Activated naive CD4-positive, alpha-beta T cell treated with anti-CD3 and anti-CD28 coated beads, Interleukin-2, amount 10 ng/mL, durations not matched to agents 7 days and 5 days (primary cell): ENCODE measurements at places on chromosomes 2 and 18.

DNA sequence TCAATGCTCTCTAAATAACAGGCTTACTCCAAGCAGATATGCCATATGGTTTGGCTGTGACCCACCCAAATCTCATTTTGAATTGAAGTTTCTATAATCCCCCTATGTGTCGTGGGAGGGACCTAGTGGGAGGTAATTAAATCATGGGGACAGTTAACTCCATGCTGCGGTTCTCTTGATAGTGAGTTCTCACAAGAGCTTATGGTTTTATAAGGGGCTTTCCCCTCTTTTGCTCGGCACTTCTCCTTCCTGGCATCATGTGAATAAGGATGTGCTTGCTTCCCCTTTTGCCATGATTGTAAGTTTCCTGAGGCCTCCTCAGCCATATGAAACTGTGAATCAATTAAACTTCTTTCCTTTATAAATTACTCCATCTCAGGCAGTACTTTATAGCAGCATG is 302.7 kb upstream of the ZC3H15 start:
- H3K4me1 ChIP-seq = no peaks in the 10 kb centered on the region
- H3K4me3 ChIP-seq = no peak overlapping the region
- no peaks in the 10 kb centered on the region for H3K36me3 ChIP-seq
- no peaks in the 10 kb centered on the region for H3K27me3 ChIP-seq
- no peak for DNase-seq

- peaks cover 19% of the 10 kb centered on the region for H3K27me3 ChIP-seq
- no peak overlapping the region for H3K27ac ChIP-seq
- peaks cover 3% of the 10 kb centered on the region for H3K4me1 ChIP-seq
- H3K4me3 ChIP-seq = no peak overlapping the region
These were observed 58.8 kb downstream of the PRKRA start for GRCh38 chr2:178392215-178392614.

GRCh38 chr2:2830576-2830975 is 499.5 kb upstream of the MYT1L start:
- H3K36me3 ChIP-seq = no peaks in the 10 kb centered on the region
- DNase-seq = no peak
- H3K4me1 ChIP-seq = no peaks in the 10 kb centered on the region
- no peak overlapping the region for H3K27ac ChIP-seq
- no peak overlapping the region for H3K4me3 ChIP-seq

GRCh38 chr18:68085251-68085650 is 568.7 kb upstream of the DSEL start:
- H3K36me3 ChIP-seq = no peaks in the 10 kb centered on the region
- no peak for DNase-seq
- H3K4me3 ChIP-seq = no peak overlapping the region
- no peaks in the 10 kb centered on the region for H3K27me3 ChIP-seq

DNA sequence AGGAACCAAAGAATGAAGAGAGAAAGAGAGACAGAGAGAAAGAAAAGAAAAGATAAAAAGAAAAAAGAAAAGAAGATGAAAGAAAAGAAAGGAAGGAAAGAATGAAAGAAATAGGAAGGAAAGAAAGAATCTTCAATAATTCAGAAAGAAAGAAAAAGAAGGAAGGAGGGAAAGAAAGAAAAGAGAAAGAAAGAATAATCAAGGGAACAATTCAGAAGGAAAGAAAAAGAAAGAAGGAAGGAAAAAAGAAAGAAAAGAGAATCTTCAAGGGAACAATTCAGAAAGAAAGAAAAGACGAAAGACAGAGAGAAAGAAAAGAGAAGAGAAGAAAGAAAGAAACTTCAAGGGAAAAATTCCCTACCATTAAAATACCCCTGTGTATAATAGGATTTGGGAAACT is 5.6 kb upstream of the KCTD1 start:
- H3K27ac ChIP-seq = no peak overlapping the region
- peaks cover 57% of the 10 kb centered on the region for H3K27me3 ChIP-seq
- H3K4me1 ChIP-seq = peaks cover 14% of the 10 kb centered on the region
- no peak for DNase-seq

DNA sequence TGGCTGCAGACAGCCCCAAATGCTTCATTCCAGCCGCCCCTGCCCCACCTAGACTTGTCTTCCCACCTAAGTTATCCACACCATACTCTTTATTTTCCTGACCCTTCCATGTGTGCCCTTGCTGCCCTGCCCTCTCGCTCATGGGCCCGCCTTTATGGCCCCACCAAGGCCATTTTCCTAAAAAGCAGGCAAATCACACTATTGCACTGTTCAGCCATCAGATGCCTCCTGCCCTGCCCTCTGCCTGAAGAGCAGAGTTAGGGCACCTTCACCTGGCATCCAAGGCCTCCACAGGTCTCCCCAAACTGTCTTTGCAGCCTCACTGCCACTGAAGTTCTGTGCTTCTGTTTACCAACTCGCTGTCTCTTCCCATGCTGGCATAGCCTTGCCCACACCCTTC is 496.7 kb downstream of the EIPR1 start:
- H3K27ac ChIP-seq = no peak overlapping the region
- H3K4me3 ChIP-seq = no peak overlapping the region
- DNase-seq = no peak

DNA sequence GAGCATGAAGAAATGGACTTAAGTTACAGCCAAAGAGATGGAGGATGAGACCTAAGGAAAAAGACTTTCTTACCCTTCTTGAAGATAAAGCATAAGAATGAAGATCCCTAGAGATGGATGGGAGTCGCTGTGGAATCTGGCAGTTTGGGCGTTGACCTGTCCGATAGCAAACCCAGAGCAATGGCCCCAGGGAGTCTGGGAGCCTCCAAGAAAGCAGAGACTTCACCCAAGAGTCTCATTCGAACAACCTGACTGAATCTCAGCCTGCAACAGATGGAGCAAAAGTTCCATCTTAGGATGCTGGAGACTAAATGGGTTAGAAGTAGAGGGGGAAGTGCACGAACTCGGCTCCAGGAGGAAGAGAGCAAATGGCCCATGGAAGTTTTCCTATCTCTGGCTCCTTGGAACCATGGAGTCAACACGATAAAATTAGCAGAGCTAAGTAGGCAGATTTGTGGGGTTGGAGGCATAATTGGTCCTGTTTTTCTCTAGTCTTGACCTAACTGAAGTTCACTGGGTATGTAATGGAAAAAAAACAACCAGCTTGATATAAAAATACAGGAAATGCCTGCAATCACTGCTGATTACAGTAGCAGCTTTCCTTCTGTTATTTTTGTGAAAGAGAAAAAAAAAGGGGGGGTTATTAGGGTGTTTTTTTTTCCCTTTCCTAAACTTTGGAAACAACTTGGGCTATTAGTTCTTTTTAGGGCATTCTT is 178.4 kb upstream of the EPAS1 start:
- no peak overlapping the region for H3K4me3 ChIP-seq
- H3K27ac ChIP-seq = no peak overlapping the region
- no peaks in the 10 kb centered on the region for H3K4me1 ChIP-seq
- no peaks in the 10 kb centered on the region for H3K36me3 ChIP-seq
